ENCODE measurements at places on chromosomes 3 and 15.

DNA sequence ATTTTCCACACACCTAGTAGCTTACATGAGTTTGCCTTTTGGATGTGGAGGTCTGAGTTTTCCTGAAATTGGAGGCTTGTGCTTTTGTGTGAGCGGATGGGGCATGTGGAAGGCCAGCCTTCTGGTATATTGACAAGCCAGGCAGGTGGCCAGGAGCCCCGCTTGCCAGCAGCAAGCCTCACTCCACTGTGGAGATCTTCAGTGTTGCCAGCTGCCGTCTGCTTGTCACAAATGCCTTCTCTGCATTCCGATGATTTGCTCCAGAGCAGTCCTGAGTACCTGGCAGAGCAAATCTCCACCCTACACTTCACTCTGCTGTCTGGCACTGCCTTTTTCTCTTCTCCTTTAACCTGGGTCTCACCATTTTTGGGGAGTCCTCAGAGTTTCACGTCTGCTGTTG, 29.1 kb upstream of the CHST2 start:
- no peak for DNase-seq

GRCh38 chr3:134428401-134428800, 54.2 kb upstream of the AMOTL2 start:
- DNase-seq, result no peak

DNA sequence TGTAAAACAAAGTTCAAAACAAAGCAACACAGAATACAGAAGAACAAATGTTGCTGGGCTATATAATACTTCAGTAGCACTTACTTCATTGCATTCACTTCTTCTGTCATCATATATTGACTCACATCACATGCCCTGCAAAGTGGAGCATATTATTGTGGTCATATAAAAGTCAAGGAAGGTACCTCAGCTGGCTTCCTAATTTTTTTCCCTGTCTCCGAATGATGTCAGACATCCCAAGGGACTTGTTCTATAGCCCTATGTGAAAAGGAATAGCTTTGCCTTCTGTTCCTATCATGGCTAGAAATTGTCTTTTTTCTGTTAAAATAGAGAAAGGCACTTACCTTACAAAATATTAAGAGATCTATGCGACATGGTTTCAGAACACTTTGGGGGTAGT, 109.4 kb downstream of the LRTM1 start:
- DNase-seq, result no peak

DNA sequence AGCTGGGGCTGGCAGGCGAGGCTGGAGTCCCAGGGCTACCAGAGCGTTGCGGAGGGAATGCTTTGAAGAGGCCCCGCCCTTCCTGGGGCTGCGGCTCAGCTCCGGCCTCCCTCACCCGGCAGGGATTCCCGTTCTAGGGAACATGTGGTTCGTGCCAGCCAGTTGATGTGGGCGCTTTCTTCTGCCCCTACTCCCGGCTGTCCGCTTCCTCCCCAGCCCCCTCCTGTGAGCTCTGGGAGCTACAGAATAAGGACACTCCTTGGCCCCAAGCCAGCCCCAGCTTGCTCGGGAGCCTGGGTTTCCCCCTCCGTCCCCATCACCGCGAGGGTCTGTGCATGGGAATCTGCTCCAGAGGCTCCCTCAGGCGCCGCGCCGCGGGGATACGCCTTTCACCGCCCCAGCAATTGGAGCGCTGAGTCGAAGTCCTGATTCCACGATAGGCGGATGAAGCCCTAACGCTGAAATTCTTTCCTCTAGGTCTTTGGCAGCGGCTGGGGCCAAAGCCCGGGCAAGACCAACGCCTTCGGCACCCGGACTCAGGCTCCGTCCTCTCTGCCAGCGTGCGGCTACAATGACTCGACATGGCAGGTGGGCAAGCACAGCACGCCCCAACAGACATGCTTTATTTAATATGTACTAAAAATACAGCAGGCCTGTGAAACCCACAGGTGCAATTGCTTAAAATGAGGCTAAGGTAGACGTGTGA, 69.5 kb downstream of the KLF15 start:
- no peak for DNase-seq

All from KG1 (cell line).